ENCODE measurements at places on chromosomes 7 and 10.

- no peak for DNase-seq
These were observed 23.4 kb upstream of the LIPA start for GRCh38 chr10:89274928-89275327.

- no peak for DNase-seq
These were observed 15.7 kb upstream of the NDUFA5 start for GRCh38 chr7:123573341-123573740.

DNA sequence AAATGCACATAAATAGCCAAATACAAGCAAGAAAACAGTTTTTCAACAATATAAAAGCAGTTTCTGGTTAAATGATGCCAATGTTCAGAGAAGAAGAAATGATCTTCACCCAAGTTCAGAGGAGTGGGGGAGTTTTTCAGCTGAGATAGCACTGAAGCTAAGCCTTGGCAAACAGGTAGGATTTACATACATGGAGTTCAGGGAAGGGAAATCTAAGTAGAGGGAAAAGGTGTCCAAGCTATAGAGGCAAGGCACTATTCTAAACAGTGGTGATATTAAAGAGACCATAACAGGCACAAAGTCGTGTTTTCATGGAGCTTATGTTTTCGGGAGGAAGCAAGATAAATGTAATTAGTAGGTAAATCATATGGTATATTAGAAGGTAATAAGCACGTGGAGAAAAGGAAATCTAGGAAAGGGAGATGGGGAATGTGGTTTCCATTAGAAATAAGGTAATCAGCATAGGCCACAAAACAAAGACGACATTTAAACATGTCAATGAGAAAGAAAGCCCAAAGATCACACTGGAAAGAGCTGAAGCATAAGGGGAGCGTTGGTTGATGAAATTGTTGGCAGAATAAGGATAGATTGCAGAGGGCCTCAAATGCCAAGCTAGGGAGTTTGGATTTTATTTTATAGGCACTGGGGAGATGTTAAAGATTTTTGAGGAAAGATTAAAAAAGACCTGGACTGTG lies 704.3 kb downstream of the MAGI2 start:
- no peak for DNase-seq

GRCh38 chr7:3164380-3164792 lies 120.7 kb upstream of the CARD11 start:
- no peak for DNase-seq

- DNase-seq = no peak
These were observed 22.1 kb upstream of the SAR1A start for GRCh38 chr10:70192326-70192968.

DNA sequence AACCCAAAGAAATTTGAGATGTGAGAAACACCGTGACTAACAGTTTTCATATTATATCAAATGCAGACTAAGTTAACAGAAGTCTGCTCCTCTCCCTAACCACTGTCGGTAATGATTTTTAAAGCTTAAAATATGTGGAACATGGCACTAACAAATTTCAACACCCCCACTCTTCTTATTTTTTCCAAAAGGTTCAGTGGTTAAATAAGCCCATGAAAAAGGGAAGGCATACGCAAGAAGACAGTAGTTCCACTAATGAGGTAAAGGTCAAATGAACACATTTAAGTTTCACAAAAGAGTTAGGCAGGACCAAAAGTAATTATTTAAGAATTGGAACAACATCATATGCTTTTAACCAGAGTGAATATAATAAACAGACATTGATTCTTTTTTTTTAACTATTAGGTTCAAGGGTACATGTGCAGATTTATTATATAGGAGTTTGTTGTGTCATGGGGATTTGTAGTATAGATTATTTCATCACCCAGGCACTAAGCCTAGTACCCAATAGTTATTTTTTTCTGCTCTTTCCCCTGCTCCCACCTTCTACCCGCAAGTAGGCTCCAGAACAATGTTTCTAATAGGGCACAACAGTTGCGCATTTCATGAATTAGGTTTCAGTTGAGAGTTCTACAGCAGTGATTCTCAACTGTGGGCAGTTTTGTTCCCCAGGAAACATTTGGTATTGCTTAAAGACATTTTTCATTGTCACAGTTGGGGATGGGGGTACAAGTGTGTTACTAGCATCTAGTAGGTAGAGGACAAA lies 79.9 kb downstream of the HBP1 start:
- DNase-seq = no peak

Data from Jurkat, Clone E6-1 (cell line).